ENCODE measurements at places on chromosomes 7 and 10.

- DNase-seq: no peak
These were observed 252.2 kb upstream of the HABP2 start for GRCh38 chr10:113300617-113301016.

DNA sequence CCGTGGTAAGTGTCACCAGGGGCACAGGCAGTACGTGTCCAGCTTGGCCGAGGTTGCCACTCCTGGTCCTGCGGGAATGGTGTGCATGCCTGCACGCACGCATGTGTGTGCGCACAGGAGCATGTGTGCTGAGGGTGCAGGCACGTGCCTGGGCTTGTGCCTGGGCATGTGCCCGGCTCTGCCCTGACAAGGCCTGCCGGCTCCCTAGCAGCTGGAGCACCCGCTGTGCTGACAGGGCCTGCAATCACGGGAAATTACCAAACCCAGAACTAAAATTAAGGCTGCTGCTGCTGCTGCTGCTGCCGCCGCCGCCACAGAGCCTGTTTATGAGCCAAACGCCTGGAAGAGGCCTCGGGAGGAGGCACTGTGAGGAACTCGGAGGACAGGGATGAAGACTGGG, 28.7 kb downstream of the GHRHR start:
- DNase-seq: no peak

DNA sequence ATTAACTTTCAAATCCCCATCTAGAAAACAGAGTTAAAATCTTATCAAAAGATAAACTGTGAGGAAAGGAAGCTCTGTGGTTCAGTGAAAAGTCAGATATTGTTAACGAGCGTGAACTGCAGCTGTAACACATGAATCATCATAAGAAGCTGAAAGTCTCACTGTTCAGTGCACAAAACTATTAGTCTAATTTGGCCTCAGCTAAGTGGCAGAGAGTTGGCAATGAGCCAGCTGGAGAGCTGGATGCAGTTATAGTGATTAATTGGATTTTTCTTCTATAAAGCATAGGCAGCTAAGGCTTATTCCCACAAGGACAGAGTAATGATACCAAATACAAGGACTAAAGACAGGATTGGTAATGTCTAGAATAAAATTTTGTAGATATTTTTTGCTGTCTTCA, 101.1 kb upstream of the ABCB5 start:
- DNase-seq: no peak

GRCh38 chr10:86753051-86753450, 3.4 kb upstream of the BMPR1A start:
- no peak for DNase-seq

- no peak for DNase-seq
These were observed 118.1 kb downstream of the SEMA3D start for GRCh38 chr7:85068799-85069198.

DNA sequence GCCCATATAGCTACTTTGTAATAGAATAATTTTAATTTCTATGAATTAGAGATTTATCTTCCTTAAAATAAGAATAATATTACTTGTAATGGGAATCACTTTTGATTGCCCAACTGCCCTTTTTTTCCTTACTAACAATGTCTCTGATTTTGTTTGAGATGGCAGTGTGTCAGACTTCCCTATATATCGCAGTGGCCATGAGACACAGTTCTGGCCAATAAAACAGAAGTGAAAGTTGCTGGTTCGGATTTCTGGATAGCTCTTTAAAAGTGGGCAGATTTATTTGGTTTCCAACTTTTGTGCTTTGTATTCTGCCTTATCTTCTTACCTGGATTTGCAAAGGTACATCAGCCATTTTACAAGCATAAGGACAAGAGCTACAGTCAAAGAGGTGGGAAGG, 170.2 kb downstream of the PPP1R17 start:
- no peak for DNase-seq
